T-cell (primary cell): ENCODE measurements at places on chromosomes 4 and X. TPM values are rescaled to one million over a fixed set of nuclear protein-coding genes. Genes with fewer than 3 reads are reported as not detected.
A peak's percentile ranks its signal among the peaks of the same experiment; 100 is the strongest.

TLR2 gene
- total RNA-seq = 1.4 TPM

GRCh38 chr4:8597791-8598190 lies 5.2 kb downstream of the CPZ start:
- H3K36me3 ChIP-seq = no peaks in the 10 kb centered on the region
- peaks cover 41% of the 10 kb centered on the region for H3K27me3 ChIP-seq
- H3K4me1 ChIP-seq = no peaks in the 10 kb centered on the region
- H3K27ac ChIP-seq = no peak overlapping the region

ITM2A gene
- total RNA-seq = 108 TPM

DNA sequence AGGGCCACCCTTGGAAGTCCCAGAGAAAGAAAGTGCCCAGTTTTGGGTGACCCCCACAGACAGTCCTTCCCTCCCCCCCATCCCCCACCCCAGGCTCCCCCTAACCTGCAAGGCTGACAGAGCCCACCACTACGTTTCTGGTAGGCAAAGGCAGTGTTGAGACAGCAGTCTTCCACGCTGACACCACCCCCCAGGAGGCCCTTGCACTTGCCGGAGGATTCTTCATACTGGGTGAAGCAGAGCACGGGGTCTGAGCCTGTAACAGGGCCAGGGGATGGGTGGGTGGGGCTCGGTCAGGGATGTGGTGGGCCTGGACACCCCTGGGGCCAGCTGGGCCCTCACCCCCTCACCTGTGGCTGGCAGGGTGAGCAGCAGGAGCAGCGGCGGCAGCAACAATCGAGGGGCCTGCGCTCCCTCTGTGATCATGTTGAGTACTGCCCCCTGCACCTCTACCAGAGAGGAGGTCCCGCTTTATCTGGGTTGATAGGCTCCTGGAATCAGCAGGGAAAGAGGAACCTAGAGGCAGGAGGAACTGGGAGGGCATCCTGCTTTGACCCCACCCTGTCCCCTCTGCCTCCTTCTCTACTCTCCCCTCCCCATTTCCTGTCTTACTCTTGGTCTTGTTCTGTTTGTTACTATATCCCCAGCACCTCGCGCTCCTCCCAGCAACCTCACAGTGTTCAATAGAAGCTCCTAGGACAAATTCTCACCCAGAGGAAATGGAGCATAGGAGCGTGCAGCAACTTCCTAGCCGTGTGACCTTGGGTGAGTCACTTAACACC lies at the start of gene CFP:
CFP (minus strand) TSS at position 512 of the 782 bp plus-strand sequence; CDS start at position 426, 86 bp downstream.
- H3K27me3 ChIP-seq = no peaks in the 10 kb centered on the region
- H3K4me3 ChIP-seq = peak within 1 kb of the TSS; percentile 34
- H3K27ac ChIP-seq = peak within 1 kb of the TSS; percentile 38
- no peak for DNase-seq

DNA sequence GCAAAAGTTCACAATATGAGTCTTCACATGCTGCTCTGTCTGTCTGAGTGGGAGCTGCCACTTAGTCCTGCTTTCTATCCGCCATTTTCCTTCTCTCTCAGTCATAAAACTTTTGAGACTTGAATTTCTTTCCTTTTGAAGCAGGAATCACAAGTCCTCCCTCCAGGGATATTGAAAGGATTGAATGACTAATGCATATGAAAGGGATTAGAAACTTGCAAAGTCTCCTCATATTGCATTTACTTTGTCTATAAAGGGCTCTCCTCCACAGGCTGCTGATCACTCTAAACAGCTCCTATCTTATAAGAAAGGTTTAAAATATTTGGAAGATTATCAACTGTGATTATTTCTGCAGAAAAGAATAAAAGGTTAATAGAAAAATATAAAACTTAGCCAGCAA lies 879.1 kb downstream of the ARAP2 start:
- H3K27ac ChIP-seq = no peak overlapping the region
- no peak for DNase-seq
- no peaks in the 10 kb centered on the region for H3K27me3 ChIP-seq
- no peak overlapping the region for H3K4me3 ChIP-seq
- H3K36me3 ChIP-seq = no peaks in the 10 kb centered on the region

GRCh38 chrX:82041034-82041433 lies 839.1 kb downstream of the SH3BGRL start:
- no peaks in the 10 kb centered on the region for H3K4me1 ChIP-seq
- no peak for DNase-seq
- H3K36me3 ChIP-seq = no peaks in the 10 kb centered on the region
- no peak overlapping the region for H3K27ac ChIP-seq

GAGE12F gene
- not detected for total RNA-seq

- H3K27ac ChIP-seq = no peak overlapping the region
- no peaks in the 10 kb centered on the region for H3K27me3 ChIP-seq
- H3K36me3 ChIP-seq = no peaks in the 10 kb centered on the region
- no peak for DNase-seq
Observed at GRCh38 chr4:150033901-150034300, 44.3 kb upstream of the DCLK2 start.

GRCh38 chr4:147220833-147221232 lies 260.1 kb upstream of the EDNRA start:
- H3K36me3 ChIP-seq = no peaks in the 10 kb centered on the region
- H3K27me3 ChIP-seq = no peaks in the 10 kb centered on the region
- no peak overlapping the region for H3K27ac ChIP-seq
- H3K4me1 ChIP-seq = no peaks in the 10 kb centered on the region
- H3K4me3 ChIP-seq = no peak overlapping the region

- H3K27me3 ChIP-seq = no peaks in the 10 kb centered on the region
- peak overlapping the region; percentile 47 for H3K4me3 ChIP-seq
- peak overlapping the region; percentile 68 for H3K27ac ChIP-seq
- no peaks in the 10 kb centered on the region for H3K36me3 ChIP-seq
- no peak for DNase-seq
Observed at GRCh38 chr4:100895556-100896197, 377.9 kb upstream of the EMCN start.

- H3K27ac ChIP-seq = no peak overlapping the region
- no peak overlapping the region for H3K4me3 ChIP-seq
- DNase-seq = no peak
- H3K36me3 ChIP-seq = no peaks in the 10 kb centered on the region
Observed at GRCh38 chr4:112739442-112739841, 102.5 kb downstream of the LARP7 start.

- peak overlapping the region; percentile 7 for H3K4me3 ChIP-seq
- peaks cover 4% of the 10 kb centered on the region for H3K4me1 ChIP-seq
- H3K27me3 ChIP-seq = no peaks in the 10 kb centered on the region
- no peaks in the 10 kb centered on the region for H3K36me3 ChIP-seq
Observed at GRCh38 chrX:47358387-47359065, 11.9 kb upstream of the ZNF157 start.

DNA sequence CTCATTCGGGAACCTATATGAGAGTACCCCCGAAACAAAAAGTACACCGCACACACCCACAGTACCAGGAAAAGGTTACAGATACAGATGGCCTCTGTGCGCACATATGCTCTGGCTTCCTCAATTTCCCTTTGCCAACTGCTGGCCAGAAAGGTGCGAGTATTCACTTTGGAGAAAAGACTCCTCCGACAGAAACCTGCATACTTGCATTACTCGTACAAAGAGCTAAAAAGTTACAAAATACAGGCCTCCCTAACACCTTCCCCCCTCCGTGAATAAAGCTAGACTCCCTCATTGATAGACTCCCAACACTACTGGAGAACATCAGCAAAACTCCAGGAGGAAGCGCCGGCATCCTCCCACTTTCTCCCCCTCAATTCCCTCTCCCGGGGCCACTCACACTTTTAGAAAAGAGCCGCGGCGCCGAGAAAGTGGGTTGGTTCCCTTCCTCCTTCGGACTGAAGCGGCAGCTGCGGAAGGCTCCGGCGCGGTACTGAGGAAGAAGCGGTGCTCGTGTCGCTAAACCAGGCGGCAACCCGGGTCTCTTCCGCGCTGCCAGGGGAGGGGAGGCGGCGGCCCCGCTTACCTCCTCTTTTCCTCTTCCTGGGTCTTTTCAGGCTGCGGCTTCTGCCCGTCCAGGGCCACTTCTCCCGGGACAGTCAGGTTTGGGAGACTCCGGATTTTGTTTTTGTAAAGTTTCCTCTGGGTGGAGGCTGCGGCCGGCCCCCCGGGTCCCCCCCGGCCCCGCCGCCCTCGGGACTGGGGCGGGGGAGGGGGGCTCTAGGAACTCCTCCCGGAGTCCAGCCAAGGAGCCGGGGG lies 1.1 kb downstream of the FBXW7 start:
- peak; percentile 46 for DNase-seq
- peak overlapping the region; percentile 61 for H3K27ac ChIP-seq
- peak overlapping the region; percentile 93 for H3K4me3 ChIP-seq
- H3K27me3 ChIP-seq = no peaks in the 10 kb centered on the region
- H3K36me3 ChIP-seq = no peaks in the 10 kb centered on the region
- H3K4me1 ChIP-seq = peaks cover 23% of the 10 kb centered on the region

DNA sequence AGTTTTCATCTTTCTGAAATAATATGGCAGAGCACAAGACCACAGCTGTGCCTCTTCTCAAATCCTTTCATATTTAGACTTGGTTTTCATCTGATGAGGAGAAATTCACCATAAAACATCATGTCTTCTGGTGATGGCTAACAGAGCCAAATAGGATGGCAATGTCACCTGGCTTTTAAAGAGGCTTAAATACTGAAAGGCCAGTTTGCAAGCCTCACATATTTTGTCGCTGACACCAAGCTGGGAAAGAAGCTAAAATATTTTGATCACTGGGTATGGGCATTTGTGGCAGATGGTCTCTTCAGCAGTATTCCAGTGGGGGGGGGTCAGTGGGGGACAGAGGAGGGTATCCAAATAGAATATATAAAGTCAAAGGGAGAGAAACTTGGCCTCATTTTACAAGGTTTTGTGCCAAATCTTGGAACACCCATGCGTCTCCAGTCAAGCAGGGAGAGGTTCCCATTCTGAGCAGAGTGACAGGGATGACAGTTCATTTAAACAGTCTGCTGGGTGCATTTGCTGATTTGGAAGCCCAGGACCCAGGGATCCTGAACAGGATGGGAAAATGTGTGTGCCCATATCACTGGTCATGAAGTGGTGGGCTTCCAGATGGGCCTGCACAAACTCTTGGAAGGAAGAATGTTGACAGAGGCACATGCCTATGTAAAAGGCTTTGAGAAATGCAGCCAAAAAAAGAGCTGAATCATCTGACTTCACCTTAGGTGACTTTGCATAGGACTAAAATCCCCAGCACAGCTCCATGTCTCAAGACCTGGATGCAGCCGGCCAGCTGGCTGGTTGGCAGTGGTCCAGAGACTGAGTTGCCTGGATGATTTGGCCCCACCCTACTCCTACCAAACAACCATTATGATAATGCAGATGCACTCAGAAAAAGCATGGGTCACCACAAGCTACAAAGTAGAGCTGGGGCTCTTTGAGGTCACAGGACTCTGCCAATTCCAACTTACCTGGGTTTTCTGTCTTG lies 484.4 kb upstream of the NR3C2 start:
- H3K27ac ChIP-seq = no peak overlapping the region
- no peaks in the 10 kb centered on the region for H3K4me1 ChIP-seq

CT45A10 gene
- total RNA-seq = not detected

FAM133A gene
- total RNA-seq = not detected

TBC1D1 gene
- 46.4 TPM for total RNA-seq

- no peak for DNase-seq
- no peak overlapping the region for H3K27ac ChIP-seq
- H3K4me1 ChIP-seq = no peaks in the 10 kb centered on the region
- H3K27me3 ChIP-seq = no peaks in the 10 kb centered on the region
- H3K4me3 ChIP-seq = no peak overlapping the region
Observed at GRCh38 chr4:168421671-168422070, 58.6 kb downstream of the DDX60L start.

NDP gene
- total RNA-seq = not detected
